Left lobe of liver (tissue), 2 donors: ENCODE measurements at places on chromosomes 11 and 22.

DNA sequence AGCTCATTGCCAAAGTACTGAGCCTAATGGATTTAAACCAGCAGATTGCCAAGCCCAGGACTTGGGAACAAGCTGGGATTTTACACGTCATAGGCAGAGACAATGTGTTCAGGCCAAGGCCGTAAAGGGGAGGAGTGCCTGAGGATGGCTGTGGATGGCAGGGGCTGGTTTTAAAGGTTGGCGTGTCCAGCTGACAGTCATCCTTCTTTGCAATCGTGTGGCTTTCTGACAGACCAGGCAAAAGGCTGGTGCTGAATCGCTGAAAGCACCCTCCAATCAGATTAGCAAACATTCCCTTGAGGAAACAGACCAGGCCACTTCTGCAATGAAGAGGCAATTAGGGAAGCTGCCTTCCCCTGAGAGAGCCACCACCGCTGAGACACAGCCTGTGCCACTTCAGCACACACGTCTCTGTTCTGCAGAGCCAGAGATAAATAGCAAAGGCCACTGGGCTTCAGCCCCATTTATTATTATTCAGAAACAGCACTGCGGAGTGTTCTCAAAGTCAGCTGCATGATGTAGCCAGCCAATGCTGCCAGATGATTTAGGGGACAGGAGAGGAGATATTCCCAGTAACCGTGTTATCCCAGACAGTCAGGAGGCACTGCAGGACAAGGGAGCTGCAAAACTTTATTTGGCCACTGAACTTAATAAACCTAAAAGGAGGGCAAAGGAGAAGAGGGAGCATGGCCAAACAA lies 54.2 kb upstream of the CSNK2A3 start:
- peak; percentile 56 for DNase-seq

DNA sequence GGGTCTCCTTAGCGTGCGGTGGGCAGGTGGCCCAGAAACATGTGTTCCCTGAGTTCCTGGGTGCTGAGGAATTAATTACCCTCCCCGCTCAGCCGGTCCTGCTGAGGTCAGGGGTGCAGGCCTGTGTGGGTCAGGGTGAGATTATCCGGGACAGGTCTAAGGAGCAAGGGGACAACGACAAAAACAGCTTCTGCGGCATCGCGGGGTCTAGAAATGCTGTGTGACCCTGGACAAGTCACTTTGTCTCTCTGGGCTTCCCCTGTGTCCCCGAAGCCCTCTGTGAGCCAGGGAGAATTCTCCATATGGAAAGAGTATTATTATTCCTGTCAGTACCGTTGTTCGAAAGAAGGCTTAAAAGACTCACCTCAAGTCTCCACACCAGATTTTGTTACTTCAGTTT lies 186.1 kb downstream of the MN1 start:
- DNase-seq = no peak

GRCh38 chr11:32829157-32829679 lies 509 bp upstream of the PRRG4 start:
- DNase-seq = no peak

- DNase-seq = peak; percentile 16
Observed at GRCh38 chr22:47231759-47232158, 469.3 kb downstream of the TBC1D22A start.

DNA sequence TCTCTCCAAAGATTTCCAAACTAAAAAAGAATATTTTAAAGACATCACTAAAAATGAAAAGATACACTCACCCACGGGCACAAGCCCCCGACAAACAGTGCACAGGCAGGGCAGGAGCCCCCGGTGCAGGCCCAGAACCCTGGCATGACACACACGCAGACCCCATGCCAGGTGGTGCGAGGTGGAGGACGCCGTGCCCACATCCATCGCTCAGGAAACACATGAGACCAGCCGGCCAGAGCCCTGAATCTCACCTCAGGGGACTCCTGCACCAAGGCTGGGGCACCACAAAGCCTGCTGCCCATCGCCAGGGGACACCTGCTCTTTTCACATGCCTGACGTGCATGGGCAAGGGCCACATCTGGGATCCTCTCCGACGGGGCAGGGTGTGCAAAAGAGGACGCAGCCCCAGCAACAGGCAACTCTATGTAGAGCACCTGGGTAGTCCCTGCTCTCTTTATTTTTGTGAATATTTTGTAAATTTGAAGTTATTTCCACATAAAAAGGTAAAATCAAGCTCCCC lies 13.4 kb downstream of the BRD1 start:
- no peak for DNase-seq

- no peak for DNase-seq
Observed at GRCh38 chr22:46806794-46807193, 44.3 kb downstream of the TBC1D22A start.

- DNase-seq = peak; percentile 71
Observed at GRCh38 chr22:20131859-20132685, 468 bp downstream of the ZDHHC8 start.

- peak; percentile 72 for DNase-seq
Observed at GRCh38 chr11:11620173-11620920, 1.5 kb downstream of the GALNT18 start.

DNA sequence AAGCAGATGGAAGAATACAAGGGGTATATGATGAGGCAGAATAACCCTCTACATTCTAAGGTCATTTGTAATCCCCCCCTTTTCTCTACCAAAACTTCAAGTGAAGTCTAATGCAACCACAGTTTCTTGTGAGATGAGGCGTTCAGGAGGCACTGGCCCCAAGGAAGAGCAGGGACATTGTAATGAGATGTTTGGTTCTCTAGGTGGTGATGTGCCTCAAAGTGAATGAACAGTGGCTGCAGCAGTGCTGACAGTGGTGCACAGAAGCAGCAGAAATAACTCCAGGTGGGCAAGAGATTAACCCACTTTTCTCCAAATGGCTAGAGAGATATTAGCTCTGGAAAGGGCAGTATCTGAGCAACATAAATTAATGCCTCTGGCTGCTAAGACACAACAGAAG lies 33.8 kb downstream of the PDGFD start:
- no peak for DNase-seq

DNA sequence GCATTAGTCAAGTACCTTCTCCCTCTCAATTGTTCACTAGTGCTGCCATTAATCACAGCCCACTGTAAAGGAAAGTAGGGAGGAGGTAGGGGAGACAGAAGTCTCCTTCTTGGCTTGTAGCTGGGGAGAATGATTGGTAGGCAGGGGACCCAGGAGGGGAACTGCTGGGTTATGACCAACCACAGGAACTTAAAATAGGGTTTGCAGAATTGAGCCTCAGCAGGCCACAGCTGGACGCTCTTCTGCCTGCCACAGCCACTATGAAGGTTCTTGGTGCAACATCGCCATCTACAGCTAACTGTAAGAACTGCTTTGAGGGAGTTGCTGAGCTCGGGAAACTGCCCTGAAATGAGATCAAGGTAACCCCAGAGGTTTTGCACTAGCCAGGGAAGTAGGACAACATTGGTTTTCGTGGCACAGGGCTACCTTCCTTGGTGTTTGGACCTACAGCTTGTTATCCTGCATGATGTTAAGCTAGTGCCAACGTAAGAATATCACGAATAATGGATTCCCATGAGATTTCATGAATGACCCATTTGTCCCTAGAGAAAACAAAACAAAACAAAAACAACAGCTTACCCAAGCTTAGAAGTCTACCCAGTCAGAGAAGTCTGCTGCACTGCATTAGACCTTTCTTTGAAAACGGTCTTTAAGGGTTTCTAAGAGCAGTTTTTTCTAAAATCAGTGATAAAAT lies 787.1 kb upstream of the API5 start:
- DNase-seq = peak; percentile 54

DNA sequence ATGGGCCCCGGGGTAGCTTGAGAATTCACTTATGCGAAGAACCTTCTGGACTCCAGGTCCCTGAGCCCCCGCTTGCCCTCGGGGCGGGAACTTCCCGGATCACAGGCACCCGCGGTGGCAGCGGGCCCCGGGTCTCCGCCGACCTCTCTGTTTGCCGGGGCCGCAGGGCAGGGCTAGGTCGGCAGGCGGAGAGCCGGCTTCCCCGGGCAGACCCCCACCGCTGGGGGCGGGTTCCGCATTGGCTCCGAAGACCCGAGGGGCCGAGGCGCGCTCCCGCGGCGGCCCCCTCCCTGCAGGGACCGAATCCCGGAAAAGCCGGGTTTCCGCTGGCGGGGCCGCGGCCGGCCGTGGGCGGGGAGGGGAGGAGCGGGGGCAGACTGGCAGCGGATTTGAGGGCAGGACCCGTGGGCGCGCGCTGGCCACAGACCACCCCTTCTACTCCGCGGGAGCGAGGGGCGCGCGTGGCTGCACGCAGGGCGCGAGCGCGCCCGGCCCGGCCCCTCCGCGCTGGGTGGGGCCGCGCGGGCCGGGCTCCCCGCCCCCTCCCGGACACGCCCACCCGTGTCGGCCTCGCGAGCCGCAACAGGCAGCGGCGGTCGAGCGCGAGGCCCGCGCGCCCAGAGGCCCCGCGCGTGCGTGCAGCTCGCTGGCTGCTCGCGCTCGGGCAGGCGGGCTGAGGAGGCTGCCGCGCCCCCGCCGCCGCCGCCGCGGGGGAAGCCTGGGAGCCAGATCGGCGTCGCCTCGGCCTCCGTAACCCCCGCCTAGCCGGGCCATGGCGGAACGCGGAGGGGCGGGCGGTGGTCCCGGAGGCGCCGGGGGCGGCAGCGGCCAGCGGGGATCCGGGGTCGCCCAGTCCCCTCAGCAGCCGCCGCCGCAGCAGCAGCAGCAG lies at the start of gene PACS1:
PACS1 (plus strand) TSS at position 558 of the 889 bp plus-strand sequence; CDS start at position 773, 215 bp downstream.
- DNase-seq = peak; percentile 81

GRCh38 chr22:32204040-32204855 lies 625 bp downstream of the RFPL2 start:
- DNase-seq = peak; percentile 64

GRCh38 chr22:19121631-19122142 lies 525 bp downstream of the DGCR2 start:
- peak; percentile 77 for DNase-seq

- no peak for DNase-seq
Observed at GRCh38 chr11:115626414-115626813, 122.2 kb upstream of the CADM1 start.

DNA sequence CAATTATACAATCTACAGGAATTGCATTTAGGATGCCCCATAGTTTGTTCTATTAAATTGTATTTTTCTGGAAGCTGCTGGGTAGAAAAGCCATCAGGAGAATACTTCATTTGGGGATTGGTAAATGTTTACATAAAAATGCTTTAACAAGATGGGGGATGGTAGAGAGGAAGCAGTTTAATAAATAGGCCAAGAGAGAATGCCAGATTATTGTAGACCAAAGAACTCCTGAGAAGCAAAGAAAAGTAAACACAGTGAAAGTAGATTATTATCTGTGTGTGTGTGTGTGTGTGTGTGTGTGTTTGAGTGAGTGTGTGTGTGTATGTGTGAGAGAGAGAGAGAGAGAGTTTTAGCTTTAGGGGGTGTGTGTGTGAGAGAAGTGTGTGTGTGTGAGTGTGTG lies 820.4 kb upstream of the CCDC90B start:
- DNase-seq = no peak

DNA sequence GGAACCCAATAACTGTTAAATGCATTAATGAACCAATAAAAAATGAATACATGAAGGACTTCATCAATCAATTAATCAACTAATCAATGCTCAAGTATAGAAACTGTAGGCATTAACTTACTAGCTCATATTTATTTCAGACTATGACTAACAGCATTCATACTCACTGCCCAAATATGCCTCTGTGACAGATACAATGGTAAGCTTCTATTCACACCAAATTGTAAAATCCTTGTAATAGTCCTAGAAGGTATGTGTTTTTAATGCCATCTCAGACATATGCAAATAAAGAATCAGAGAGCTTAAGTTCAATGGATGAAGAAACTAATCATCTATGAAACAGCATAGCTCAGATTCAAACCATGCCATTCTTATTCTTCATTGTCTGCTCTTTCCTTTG lies 1253.6 kb upstream of the TENM4 start:
- no peak for DNase-seq

DNA sequence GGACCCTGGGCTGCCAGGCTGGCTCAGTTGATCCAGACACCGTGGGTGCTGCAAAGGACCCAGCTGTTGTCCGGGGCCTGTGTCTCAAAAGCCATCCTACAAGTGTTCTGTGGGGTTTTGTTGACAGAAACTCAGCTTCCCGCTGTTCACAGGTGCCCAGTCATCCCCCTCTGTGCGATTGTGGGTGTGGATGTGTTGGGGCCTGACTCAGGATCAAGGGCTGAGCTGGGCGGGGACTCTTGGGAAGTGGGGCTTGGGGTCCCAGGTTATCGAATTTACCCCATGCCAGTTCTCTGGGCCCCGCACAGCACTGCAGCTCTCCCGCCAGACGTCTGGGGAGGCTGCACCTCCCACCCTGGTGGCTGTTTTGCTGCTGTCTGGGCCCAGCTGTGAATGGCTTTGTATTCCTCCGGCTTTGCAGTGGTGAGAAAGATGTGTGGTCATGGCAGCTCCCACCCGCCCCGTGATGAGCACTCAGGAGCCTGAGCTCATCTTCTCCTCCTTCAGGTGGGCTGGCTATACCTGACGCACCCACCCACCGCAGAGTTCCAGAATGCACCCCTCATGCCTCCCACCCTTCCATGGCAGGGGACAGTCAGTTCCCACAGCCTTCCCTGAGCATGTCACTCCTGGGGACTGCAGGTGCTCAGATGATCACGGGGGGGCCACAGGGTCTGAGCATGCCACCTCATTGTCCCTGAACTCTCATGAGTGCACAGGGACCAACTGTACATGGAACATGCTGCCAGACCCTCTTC lies 3.6 kb upstream of the AP2A2 start:
- DNase-seq = no peak

DNA sequence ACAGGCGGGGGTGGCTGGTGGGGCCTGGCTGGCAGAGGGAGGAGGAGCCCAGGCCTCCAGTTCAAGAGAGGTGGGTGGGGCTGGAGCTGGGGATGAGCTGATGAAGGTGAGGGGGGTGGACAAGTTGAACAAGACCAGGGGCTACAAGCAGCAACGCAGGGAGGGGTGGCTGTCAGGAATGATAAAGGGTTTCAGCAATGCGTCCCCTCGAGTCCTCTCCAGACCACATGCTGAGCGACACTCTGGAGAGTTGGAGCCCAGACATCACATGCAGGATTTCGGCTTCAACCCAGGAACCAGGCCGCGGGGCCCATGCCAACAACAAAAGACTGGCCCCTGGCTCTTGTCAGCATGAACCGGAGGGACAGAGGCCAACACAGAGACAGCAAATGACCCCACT lies 480.3 kb downstream of the BRD1 start:
- no peak for DNase-seq

GRCh38 chr11:113618360-113618759 lies 87.7 kb downstream of the TMPRSS5 start:
- no peak for DNase-seq

DNA sequence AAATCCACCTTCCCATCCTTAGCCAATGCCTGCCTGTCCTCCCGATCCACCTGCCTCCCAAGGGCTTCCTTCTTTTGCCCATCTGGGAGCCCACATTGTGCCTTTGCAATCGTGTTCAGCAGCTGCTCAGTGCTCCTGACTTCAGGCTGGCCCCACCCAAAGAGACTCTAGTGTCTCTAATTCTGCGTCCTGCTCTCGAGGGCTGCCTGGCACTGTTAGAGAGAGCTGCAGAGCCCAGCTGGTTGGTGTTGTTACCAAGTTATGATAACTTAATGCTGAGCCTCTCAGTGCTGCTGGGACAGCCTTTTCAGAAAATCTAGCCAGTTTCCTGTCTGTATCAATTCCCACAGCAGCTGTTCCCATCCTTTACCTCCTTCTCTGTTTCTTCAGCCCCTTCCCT lies 69.1 kb downstream of the MICAL2 start:
- DNase-seq = no peak

- no peak for DNase-seq
Observed at GRCh38 chr22:37186228-37186996, 1.6 kb downstream of the C1QTNF6 start.
